ENCODE measurements at places on chromosomes 4 and X. TPM values are rescaled to one million over a fixed set of nuclear protein-coding genes. Genes with fewer than 3 reads are reported as not detected.
A peak's percentile ranks its signal among the peaks of the same experiment; 100 is the strongest.

GRCh38 chrX:54944816-54945215 lies 24.2 kb downstream of the TRO start:
- no peak for DNase-seq

- no peak for DNase-seq
Observed at GRCh38 chr4:176798540-176798939, 5.8 kb upstream of the VEGFC start.

- no peak for DNase-seq
Observed at GRCh38 chr4:120942776-120943175, 20.2 kb upstream of the PRDM5 start.

GRCh38 chr4:16118090-16118489 lies 34.3 kb upstream of the PROM1 start:
- DNase-seq: no peak

DNA sequence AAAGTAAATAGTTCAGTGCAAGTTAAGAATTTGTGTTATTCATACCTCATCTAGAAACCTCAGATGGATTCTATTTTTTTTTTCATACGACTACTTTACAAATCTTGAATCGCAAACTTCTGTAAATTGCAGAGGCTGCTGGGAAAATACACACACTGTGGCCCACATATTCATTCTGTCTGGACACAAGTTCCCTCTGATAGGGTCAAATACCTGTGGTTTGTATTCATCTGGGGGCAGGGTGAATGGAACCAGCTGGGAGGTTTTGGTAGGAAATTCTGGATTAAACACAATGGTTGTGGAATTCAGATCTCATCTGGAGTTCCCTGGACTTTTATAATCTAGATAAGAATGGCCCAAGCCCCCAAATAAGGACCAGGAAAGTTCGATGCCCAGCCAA lies 56.2 kb downstream of the SPATA18 start:
- no peak for DNase-seq

The SERPINA7 gene
- total RNA-seq: not detected

DNA sequence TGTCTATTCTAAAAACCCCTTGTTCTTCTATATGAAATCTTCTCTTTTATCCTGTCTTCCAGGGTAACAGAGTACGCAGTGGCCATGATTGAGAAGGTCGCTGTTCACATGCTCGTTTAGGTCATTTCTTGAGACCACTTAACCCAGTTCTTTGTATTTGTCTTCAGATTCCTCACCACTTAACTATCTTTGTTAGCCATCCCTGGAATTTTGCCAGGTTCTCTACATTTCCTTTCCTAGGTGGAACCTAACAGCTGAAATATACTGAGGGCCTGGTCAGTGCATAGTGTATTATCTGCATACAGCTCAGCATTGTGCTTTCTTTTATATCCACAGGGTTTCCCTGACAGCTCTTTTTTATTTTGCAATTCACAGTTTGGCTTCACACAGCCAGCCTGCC lies 148.9 kb upstream of the GALNT7 start:
- no peak for DNase-seq

The CLTRN gene
- total RNA-seq: 0.29 TPM

GRCh38 chr4:155120536-155120935 lies 87.9 kb upstream of the NPY2R start:
- no peak for DNase-seq

The NAT8L gene
- under 0.01 TPM for total RNA-seq

The DGAT2L6 gene
- total RNA-seq: not detected

The ZNF185 gene
- 1.1 TPM for total RNA-seq

The TMEM175 gene
- total RNA-seq: 13.8 TPM

DNA sequence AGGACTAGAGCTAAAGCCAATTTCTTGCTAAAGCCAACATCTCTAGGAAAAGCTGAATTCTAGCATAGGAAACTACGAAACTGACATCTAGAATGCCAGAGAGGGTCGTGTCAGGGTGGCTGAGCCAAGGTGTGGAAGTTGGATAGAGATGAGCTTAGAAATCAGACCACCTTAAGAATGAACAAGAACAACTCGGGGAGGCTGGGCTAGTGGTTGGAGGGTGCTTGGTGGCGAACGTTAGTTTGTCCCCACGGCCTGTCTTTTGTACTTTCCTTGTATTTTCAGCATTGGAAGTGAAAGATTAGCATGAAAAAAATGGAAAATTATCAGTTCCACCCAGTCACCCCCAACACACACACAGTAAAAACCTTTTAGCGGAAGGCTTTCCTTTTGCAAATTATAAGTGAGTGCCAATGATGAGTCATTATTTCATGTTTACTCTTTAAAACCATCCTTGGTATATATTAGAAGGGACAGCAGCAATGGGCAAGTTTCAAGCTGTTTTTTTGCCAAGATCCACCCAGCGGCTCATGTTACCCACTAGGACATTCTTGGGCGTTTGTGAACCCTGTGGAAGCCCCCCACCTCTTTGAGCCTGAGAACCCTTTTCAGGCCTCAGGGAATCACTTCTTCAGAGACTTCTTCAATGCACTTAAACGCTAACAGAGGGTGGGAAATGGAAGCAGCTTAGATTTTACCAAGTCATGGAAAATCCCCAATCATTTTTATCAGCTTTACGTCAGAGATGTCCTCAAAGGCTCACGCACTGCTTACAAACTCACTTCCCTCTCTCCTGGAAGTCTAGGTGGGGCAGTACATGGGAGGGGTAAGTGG lies 4.9 kb upstream of the PPEF1 start:
- DNase-seq: peak; percentile 49

GRCh38 chr4:175215657-175216056 lies 297.5 kb downstream of the ADAM29 start:
- DNase-seq: no peak

- no peak for DNase-seq
Observed at GRCh38 chr4:145481942-145482208, 222 bp downstream of the SMAD1 start.

The MAGED4B gene
- 24.6 TPM for total RNA-seq

The OPRPN gene
- total RNA-seq: not detected

GRCh38 chr4:85968945-85969819 lies 390.7 kb downstream of the MAPK10 start:
- peak; percentile 31 for DNase-seq
